ENCODE measurements at places on chromosomes 3 and 15. TPM values are rescaled to one million over a fixed set of nuclear protein-coding genes. Genes with fewer than 3 reads are reported as not detected.

NANOGP8 gene
- not detected for polyA plus RNA-seq

TNIK gene
- polyA plus RNA-seq: 0.58 TPM

TUSC7 gene
- not detected for polyA plus RNA-seq

LRRC49 gene
- not detected for polyA plus RNA-seq

HCLS1 gene
- polyA plus RNA-seq: 457 TPM

LRRC57 gene
- 0.06 TPM for polyA plus RNA-seq

- DNase-seq: no peak
These were observed 95.9 kb upstream of the PRR23E start for GRCh38 chr3:127097072-127097405.

DNA sequence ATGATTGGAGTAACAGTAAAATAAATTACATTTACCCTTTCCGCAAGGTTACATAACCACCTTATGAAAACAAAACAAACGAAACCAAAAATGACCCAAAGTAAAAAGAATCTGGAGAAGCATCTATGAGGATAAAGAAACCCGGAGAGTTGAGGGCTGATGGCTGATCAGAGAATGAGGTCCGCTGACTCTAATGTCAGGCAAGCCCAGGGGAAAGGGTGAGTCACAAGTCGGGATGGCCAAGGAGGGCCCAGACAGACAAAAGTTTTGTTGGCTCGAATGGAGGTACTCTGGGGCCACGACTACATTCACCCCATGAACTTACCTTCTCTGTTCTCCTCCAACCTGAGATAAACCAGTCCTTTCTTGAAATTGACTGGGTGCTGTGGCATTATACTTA lies 95.7 kb downstream of the RORA start:
- DNase-seq: no peak

DNA sequence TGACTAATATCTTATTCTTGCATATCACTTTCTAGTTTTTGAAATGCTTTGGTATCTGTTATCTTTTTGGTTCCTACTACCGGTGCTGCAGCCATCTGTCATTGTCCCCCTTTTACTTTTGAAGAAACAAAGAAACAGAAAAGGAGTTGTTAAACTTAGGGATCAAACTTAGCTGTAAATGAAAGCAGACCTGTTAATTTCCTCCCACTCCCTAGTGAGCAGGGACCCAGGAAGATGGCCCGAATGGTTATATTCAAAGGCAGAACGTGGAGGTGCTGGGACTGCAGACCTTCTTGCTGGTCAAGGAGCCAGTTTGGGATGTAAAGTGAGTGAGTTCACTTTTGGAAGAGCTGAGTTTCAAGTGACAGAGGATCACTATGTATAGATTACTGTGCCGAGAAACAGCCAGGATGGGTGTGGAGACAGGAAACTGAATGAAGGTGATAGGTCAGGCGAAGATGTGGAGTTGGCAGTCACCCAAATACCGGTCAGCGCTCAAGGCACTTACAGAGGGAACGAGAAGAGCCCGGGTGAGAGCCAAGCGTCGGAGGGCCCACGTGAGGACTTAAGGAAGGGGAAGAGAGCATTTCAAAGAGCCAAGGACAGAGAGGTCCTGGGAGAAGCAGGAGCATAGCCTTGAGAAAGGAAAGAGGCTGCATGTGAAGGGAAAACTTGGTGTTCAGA lies 20.1 kb downstream of the KBTBD8 start:
- no peak for DNase-seq

DNA sequence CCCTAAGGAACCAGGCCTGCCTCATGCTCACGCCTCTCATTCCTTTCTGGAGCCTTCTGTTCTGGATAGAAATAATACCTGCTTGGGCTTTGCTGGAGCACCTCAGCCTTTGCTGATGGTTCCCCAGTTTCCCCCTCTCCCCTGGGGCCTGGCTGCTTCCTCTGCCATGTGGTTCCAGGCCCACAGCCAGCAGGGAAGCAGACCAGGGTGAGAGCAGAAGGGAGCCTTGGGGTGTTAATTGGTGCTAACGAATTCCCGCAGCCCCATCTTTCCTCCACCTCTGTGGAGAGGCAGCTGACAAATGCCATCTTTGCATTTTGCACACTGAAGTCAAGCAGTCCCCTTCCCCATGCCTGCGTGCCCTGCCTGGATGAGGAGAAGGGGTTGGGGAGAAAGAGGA lies 13.1 kb upstream of the CORO2B start:
- DNase-seq: no peak

GRCh38 chr15:41908736-41909461 lies 15.0 kb upstream of the SPTBN5 start:
- no peak for DNase-seq

DNA sequence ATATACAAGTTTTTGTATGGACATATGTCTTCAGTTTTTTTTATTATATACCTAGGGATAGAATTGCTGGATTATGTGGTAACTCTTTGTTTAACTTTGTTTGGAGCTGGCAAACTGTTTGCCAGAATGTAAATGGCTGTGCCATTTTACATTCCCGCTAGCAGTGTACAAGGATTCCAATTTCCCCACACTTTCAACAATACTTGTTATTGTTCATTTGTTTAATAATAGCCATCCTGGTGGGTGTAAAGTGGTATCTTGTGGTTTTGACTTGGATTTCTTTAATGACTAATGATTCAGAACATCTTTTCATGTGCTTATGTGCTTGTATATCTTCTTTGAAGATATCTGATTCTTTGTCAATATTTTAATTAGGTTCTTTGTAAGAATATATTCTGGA lies 64.4 kb downstream of the ZNF609 start:
- DNase-seq: no peak

DNA sequence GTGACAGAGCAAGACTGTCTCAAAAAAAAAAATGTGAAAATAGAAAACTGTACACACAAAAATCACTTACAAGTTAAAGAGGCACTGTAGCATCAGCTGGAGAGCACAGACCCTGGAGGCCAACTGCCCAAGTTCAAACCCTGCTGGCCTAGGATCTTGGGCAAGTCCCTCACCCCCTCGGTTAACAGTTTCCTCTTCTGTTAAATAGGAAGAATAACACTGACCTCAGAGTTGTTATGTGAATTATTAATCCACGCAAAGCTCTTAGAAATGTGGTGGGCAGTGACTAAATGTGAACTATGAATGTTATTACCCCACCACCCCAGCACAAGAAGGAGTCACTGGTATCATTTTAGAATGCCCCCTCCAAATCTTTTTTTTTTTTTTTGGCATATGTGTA lies 11.2 kb downstream of the CIB1 start:
- DNase-seq: no peak

GRCh38 chr3:4501437-4501836 lies 8.3 kb downstream of the ITPR1 start:
- no peak for DNase-seq

DNA sequence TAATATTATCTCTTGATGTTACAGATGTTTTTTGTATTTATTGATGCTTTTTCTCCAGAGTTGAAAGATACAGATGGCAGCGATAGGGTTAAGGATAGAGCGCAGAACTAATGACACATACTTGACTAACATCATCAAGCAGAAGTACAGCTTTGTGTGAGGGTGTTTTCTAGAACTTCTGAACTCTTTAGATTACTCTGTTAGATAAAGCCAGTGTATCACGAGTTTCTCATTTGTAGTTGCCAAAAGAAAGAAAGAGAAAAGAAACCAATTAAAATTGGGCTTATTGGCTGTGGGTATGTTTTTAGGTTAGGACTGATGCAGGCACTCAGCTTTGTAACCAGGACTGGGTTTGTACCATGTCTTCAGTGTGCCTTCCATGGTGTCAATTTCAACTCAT lies 6.6 kb upstream of the GPR171 start:
- no peak for DNase-seq

DNA sequence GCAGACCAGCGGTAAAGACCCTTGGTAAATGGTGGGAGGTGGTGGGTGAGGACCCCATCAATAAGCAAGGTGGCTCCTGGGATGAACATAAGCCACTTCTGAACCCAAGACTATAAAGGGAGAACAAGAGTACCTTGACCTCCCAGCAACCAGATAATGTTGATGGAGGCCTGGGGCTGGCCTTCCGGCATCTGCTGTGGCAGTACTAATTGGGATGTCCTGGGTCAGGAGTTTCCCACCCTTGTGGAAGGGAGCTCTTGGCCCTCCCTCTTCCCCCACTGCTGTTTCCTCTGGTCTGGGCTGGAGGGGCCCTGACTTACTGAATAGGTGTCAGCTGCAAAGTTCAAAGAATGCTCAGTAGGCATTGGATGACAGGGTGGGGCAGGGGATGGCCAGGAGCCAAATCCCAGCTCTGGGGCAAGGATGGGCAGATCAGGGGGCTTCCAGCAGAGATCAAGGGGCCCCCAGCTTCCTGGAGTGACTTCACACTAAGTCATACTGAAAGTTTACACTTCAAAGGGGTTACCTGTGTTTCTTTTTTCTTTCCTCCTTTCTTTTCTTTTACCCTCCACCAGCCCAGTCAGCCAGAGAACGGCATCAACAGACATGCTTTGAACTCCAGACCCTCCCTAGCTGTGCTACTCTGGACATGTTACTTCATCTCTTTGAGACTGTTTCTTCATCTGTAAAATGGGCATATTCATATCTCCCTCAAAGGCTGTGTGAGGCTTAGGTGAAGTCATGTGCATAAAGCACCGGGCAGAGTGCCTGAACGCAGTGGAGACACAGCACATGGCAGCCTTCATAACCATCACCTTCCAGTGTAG lies 1.5 kb downstream of the RBP1 start:
- no peak for DNase-seq

GRCh38 chr15:62766599-62766998 lies 275.9 kb upstream of the TPM1 start:
- no peak for DNase-seq

GRCh38 chr3:161284989-161285388 lies 63.9 kb downstream of the NMD3 start:
- no peak for DNase-seq

DNA sequence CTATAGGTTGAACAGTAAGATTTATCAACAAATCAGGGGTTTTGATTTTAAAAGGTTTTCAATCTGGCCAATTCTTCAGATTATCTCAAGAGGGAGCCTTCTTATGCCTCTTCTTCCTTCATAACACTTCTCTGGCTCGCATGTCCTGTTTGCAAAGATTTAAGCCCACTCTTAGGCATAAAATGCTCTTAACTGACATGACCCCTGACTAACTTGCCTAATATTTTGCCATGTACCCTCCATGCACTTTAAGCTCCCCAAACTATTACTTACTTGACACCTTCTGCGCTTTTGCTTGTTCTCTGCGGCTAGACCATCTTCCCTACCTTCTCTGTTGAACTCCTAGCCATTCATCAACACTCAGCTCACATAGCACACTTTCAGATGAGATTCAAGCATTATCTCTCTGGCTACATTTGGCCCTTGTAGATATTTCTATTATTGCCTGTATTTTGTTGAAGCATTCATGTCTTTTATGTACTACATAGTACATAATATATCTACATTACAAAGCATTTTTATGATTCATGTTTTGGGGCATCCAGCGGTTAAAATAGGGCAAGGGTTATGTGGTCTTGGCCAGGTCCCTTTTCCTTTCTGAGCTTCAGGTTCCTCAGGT lies 1.0 kb upstream of the ARIH1 start:
- DNase-seq: no peak

DNA sequence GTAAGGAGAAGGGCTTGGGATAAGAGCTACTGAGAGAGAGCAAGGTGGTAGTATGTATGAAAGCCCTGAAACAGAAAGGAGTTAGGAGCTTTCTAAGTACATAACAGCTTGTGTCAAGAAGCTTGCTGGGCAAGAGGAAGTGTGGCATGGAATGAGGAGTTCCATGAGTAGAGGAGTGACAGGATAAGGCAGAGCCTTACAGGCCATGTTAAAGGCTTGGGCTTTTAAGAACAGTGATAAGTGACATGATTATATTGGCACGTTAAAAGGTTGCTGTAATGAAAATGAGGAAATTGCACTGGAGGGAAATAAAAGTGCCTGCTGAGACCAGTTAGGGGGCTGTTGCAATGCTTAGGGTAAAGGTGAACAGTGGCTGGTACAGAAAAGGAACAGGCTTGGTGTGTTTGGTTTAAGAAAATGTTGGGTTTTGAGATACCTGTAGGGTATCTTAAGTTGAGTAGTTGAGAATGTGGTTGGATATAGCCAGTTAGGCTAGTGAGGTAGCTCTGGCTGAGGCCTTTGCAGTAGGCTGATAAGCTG lies 49.0 kb downstream of the MEF2A start:
- no peak for DNase-seq

DNA sequence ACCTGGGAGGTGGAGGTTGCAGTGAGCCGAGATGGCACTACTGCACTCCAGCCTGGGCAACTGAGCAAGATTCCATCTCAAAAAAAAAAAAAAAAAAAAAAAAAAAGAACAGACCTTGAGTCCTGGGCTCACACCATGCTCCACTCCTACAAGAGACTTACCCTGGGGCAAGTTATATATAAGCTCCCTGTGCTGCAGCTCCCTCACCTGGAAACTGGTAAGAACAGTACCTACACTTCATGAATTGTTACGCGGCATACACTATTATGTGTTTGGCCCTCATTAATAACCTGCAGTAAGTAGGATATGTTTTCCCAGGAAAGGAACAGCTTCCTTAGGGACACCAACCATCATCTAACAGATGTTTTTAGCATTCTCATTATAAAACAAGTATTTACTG lies 119.6 kb downstream of the FMN1 start:
- no peak for DNase-seq

GRCh38 chr3:156388497-156389448 lies 166.1 kb downstream of the SSR3 start:
- DNase-seq: no peak

DNA sequence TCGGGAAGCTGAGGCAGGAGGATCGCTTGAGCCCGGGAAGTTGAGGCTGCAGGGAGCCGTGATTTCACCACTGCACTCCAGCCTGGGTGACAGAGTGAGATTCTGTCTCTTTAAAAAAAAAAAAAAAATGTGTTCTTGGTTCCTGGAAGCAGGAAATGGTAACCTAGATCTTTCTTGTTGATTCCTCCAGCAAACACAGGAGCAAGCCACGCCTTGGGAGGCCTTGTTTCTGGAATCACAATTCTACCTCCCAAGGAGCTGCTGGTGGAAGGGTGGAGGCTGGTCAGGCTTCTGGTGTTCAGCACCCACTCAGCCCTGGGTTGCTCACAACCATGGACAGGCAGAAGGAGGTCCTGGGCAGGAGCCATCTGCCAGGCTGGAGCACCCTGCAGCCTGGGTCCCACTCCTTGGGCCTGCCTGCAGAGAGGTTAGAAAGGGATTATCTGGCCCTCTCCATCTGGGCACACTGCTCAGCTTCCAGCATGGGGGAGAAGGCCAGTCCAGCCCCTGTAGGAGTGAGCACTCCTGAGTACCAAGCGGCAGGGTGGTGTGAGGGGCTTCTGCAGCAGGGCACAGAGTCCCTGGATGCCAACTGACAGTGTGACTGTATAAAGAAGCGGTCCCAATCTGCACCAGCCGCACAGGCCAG lies 65.6 kb downstream of the ABTB1 start:
- DNase-seq: no peak

GRCh38 chr3:178480274-178480673 lies 56.0 kb upstream of the KCNMB2 start:
- DNase-seq: no peak

Data from naive B cell (primary cell).